SK-N-SH (cell line): ENCODE measurements at places on chromosomes 5 and 9.

- DNase-seq = no peak
Measured at GRCh38 chr9:34337403-34337802, 8.0 kb downstream of the NUDT2 start.

DNA sequence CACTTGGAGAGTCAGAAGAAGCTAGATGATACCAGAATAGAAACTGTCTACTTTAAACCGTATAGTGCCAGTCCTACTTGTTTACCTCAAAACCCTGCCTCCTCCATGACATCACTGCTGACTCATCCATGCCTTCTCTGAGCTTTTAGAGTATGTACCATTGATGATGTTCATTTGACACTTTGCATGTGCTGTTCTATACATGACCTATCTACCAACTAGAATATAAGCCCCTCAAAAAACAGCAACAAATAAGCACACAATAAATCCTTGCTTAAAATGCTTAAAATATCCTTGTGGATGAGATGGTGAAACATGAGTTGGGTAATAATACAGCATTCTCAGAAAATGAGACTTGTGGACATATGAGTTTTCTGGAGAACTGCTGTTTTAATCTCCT, 2.6 kb downstream of the CTNNAL1 start:
- no peak for DNase-seq

DNA sequence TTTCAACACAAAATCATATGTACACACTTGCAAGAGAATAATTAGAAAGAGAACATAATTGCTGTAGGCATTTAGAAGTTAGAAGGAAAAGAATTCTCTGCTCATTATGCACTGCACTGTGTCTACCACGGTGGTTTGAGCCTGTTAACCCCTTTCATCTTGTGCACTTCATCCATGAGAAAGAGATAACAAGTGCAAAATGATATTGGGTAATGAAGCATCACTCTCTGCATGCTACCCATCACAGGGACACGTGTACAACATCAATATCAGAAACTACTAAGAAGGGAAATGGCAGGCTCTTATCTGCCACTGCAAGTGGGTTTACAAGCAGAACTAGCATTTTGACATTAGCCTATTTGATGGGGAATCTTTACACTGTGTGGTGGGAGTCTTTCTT, 202.6 kb downstream of the CDH12 start:
- no peak for DNase-seq

GRCh38 chr5:112867411-112867810, 6.3 kb downstream of the SRP19 start:
- DNase-seq = no peak

- peak; percentile 29 for DNase-seq
Measured at GRCh38 chr5:78912085-78912771, 72.9 kb downstream of the ARSB start.

- no peak for DNase-seq
Measured at GRCh38 chr9:93712896-93713295, 136.5 kb downstream of the PHF2 start.

DNA sequence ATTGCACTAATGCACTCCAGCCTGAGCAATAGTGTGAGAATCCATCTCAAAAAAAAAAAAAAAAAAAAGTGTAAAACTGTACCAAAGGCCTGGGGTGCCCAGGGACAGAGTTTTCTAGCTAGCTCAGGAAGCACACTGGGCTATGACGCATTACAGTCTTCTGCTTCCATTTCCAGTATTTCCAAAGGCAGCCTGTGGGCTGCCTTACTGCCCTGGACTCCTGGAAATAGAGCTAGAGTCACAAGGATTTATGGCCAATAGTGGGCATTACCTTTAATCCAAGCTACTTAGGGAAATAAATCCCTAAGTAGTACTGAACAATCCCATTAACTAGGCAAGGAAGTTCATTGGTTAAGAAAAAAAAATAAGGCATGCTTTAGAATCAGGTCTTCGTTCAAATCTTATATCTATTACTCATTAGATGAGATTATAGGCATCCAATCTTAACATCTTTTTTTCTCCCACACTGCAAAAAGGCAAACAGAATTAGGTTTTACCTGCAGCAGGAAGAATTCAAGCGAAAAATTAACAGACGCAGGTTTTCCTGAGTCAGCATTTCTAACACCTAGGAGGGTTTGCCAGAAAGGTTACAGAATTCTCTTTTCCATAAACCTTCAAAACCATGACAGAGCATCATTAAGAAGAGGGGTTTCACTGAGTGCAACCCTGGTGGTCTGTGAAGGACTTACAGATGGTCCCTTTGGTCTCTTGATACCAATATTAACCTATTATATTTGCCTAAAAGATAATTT, 85.6 kb upstream of the CCDC112 start:
- DNase-seq = no peak

DNA sequence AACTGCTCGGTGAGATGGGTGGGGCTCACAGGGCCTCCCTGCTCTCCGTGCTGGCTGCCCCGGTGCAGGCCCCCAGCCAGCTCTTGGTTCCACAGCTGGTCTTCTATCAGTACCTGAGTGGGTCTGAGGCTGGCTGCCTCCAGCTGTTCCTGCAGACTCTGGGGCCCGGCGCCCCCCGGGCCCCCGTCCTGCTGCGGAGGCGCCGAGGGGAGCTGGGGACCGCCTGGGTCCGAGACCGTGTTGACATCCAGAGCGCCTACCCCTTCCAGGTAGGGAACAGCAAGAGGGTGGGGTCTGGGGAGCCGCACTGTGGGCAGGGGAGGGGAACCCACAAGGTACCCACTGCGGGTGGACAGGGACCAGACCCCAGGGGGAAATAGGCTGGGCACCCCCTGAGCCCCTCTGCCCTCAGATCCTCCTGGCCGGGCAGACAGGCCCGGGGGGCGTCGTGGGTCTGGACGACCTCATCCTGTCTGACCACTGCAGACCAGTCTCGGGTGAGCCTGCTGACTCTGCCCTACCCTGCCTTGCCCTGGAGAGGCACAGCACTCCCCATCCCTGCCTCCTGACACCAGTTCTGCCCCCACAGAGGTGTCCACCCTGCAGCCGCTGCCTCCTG, 2.8 kb downstream of the MAMDC4 start:
- no peak for DNase-seq

GRCh38 chr5:109743770-109744212, 54.1 kb downstream of the MAN2A1 start:
- no peak for DNase-seq

DNA sequence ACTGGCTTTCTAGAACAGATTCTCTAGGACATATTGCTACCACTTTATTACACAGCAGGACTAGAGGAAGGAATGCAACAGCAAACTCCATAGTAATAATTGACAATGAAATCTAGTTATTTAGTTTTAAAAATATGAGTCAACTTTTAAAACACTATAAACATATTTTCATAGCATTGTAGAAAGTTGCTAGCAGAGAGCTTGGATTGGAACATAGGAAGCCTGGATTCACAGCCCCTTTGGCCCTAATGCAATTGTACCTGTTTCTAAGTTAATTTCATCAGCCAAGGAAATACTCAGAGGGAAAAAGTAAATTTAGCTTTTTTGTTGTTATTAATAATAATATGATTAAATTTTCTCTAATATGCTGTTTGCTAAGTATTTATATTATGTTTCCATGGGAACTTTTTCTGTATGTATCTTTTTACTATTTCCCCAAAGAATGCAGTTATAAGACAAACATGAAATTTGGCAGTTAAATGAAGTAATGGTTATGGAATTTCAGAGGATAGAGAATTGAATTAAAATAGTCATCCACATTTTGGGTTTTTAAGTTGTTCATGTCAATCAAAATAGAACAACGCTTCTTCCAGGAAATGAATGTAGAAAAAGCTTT, 45.6 kb downstream of the VCAN start:
- DNase-seq = no peak

DNA sequence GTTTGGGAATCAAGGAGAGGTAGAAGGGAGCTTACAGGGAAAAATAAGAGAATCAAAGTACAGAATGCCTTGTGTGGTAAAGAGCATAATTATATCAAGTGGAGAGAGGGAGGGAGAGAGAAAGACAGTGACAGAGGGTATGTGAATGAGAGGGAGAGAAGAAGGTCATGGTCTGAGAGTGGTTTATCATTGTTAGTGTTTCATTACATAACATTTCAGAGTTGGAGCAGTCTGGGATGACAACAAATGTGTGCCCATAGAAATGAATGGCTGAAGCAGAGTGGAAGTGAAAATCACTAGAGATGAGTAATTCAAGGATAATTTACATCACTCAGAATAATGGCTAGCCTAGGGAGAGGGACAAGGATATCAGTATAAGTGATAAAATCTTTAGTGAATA, 799.2 kb downstream of the TLE1 start:
- DNase-seq = no peak

- no peak for DNase-seq
Measured at GRCh38 chr5:139685886-139686285, 37.7 kb downstream of the CXXC5 start.

DNA sequence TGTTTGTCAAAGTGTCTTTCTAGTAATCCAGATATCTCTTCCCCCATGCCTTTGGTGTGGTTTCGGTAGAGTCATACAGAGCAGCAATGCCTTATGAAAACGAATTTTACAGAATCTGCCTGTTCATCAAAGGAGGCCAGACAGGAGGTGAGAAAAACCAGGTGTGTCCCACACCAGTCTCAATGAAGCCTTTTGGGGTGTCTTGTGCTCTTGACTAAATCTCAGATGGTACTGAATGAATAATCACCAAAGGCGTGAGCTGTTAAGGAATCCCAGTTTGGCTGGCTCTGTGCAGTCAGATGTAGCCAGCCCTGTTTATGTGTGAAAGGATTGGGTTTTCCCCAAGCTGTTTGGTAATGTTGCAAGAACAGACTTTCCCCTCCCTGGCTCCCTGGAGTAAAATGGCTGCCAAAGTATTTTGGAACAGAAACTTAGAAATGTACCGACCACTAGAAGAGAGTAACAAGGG, 70.8 kb upstream of the CDKN2B start:
- no peak for DNase-seq

DNA sequence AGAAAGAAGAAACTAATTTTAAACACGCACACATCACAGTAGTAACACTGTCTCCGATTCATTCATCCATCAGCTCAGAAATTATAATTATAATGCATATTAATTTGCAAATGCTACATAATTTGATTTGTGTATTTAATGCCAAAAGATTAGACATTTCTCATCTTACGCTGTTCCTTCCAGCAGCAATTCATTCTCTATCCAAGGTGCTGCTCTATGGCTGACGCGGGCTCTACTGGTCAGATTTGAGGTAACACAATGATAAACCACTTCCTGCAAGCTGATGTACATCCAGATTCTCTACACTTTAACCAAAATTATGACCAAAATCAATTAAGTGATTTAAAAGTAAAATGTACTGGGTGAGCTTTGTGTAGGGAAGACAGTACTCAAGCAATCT, 77.9 kb upstream of the ICE1 start:
- DNase-seq = no peak

- no peak for DNase-seq
Measured at GRCh38 chr5:139897342-139897741, 101.7 kb downstream of the PSD2 start.

- DNase-seq = no peak
Measured at GRCh38 chr9:99253134-99253533, 31.1 kb downstream of the SEC61B start.

- no peak for DNase-seq
Measured at GRCh38 chr9:87370049-87370685, 127.5 kb upstream of the DAPK1 start.

DNA sequence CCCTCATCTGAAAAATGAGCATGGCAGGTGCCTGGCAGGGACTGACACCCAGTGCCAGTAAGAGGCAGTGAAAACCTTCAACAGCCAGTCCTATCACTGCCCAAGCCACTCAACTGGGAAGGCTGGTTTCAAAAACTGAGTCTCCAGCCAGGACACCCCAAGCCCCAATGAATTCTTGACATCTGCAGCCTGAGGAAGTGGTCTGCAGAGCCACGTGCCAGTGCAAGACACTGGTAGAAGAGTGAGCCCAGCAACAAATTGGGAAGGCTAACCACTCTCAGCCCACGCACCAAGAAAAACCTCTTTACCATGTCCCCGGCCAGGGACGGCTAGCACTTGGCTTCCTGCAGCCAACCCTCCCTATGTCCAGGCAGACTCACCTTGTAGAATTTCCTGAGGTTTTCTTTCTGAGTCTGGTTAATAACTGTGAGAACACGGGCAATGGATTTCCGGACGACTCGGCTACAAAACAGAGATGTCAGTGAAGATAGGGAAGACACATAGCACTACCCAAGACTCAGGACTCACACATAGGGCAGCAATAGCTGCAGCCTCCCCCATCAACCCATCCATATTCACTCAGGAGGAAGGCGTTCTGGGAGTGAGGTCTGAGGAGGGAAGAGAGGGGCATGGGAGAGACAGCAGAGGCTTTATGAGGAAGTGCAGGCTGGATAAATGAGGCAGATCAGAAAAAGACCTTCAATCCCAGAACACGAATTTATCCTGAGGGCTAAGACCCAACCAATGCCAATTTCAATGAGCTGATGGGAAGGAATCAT, 1.8 kb downstream of the RPL35 start:
- DNase-seq = no peak

DNA sequence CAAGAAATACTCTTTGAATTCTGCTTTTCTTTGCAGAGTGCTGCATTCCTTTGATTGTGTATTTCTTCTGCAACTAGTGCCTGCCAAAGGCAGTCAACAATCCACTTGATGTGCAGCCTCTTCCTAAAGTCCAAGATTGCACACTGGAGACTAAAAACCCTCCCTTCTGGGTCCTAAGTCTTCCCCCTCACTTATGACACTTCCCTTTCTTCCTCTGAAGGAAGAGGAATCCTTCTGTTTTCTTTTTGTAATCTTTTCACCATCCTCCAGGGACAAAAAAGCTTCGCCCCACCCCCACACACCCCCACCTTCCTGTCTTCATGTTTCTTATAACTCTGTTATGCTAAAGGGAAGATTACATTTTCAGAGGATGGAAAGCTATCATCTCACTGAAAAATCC, 39.9 kb downstream of the WDR36 start:
- no peak for DNase-seq

GRCh38 chr9:90767523-90768100, 34.0 kb upstream of the SYK start:
- no peak for DNase-seq

- no peak for DNase-seq
Measured at GRCh38 chr5:25963251-25964008, 1075.0 kb downstream of the CDH9 start.

DNA sequence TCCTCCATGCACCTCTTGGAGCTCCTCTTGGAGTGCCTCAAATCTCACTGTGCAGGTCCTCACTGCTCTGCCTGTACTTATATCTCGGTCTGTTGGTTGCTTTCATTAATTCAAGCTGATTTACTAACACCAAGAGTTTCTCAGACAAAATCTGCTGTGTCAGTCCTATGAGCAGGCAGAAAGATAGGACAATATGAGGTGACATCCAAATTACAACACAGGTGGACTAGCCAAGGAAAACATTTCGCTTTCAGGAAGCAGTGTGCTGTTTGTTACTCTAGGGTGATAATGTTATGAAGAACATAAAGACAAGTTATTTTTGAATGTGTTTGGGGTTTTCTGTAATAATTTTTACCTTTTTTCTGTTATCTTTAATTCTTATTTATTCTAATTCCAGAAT, 264.1 kb upstream of the ANKH start:
- no peak for DNase-seq
